ENCODE measurements at places on chromosomes 3 and 15. TPM values are rescaled to one million over a fixed set of nuclear protein-coding genes. Genes with fewer than 3 reads are reported as not detected.

AADACL2 gene
- not detected for total RNA-seq

CPNE9 gene
- total RNA-seq: not detected

FGF7 gene
- 92.2 TPM for total RNA-seq

FETUB gene
- not detected for total RNA-seq

ARHGAP11A gene
- total RNA-seq: 18.5 TPM

CNTN4 gene
- total RNA-seq: not detected

P2RY1 gene
- total RNA-seq: 0.18 TPM

TF gene
- total RNA-seq: not detected

HYAL3 gene
- 3.7 TPM for total RNA-seq

CAMKV gene
- not detected for total RNA-seq

SMAD6 gene
- 4.8 TPM for total RNA-seq

SEC11A gene
- total RNA-seq: 247 TPM

ROPN1 gene
- total RNA-seq: 0.18 TPM

DNAH12 gene
- not detected for total RNA-seq

ZDHHC23 gene
- not detected for total RNA-seq

CLDN1 gene
- 3.5 TPM for total RNA-seq

MON1A gene
- total RNA-seq: 22.0 TPM

NUTM1 gene
- total RNA-seq: not detected

RETNLB gene
- total RNA-seq: not detected

NPAP1 gene
- not detected for total RNA-seq

SLC6A6 gene
- total RNA-seq: 7.5 TPM

C3orf49 gene
- not detected for total RNA-seq

CMSS1 gene
- 21.1 TPM for total RNA-seq

RAB6B gene
- total RNA-seq: not detected

CPEB1 gene
- total RNA-seq: 8.1 TPM

SORD gene
- 25.5 TPM for total RNA-seq

FAM107A gene
- total RNA-seq: not detected

SHF gene
- total RNA-seq: 7.8 TPM

PYGO1 gene
- 3.9 TPM for total RNA-seq

SAXO2 gene
- 0.71 TPM for total RNA-seq

CFAP44 gene
- total RNA-seq: 0.18 TPM

SLCO2A1 gene
- total RNA-seq: 0.18 TPM

PLSCR5 gene
- total RNA-seq: not detected

BFSP2 gene
- not detected for total RNA-seq

SAMD7 gene
- total RNA-seq: not detected

INKA1 gene
- total RNA-seq: 2.5 TPM

All from myometrial cell (primary cell).